ENCODE measurements at places on chromosomes 16 and 17. TPM values are rescaled to one million over a fixed set of nuclear protein-coding genes. Genes with fewer than 3 reads are reported as not detected.

DNA sequence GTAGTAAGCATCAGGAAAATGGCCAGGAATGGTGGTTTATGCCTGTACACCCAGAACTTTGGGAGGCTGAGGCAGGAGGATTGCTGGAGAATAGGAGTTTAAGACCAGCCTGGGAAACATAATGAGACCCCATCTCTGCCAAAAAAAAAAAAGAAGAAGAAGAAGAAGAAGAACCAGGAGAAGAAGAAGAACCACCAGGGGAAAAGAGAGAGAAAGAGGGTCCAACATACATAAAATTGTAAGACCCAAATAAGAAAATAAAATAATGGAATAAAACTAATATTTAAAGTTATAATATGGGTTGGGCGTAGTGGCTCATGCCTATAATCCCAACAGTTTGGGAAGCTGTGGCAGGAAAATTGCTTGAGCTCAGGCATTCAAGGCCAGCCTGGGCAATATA, 408.4 kb downstream of the ZFHX3 start:
- no peak for DNase-seq

GRCh38 chr16:30954993-30955392, 2.6 kb upstream of the SETD1A start:
- DNase-seq = no peak

DNA sequence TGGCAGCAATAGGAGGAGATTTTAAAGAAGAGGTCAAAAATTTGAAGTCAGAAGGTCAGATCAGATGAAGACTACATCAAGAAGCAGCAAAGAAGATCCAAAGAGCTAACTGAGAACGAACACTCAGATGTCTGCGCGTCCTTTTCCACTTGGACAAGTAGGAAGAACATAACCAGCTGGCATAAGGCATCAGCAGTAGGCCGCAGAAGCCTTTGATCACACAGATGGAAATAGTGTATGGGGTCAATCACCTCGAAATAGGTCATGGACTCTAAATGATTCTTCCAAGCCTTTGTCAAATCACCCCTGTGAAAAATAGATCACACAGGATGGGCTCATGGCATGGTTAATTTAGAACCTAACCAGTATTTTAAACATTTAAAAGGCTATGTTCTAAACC, 56.4 kb upstream of the TOM1L1 start:
- DNase-seq = no peak

DNA sequence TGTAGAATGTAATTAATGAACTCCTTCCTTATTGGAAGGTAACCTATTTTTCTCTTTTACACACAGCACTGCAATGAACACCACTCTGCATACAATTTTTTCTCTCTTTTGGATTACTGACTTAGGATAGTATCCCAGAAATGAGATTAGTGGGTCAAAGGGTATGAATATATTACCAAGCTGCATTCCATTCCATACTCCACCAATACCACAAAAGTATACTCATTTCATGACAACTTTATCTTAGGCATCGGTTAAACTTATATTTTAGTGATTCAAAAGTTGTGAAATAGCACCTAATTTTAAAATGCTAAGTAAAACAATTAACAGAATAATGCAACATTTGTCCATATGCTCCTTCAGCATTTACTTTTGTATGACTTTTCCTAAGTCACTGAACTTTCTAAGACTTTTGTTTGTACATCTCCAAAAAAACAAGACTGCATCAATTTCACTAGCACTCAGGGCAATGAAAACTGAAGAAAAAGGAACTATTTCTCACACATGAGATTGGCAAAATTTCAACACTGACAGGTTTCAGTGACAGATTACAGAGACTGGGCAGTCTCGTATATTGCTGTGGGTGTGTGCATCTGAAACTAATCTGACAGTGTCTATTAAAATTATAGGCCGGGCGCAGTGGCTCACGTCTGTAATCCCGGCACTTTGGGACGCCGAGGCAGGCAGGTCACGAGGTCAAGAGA, 32.1 kb downstream of the HELZ start:
- DNase-seq = no peak

DNA sequence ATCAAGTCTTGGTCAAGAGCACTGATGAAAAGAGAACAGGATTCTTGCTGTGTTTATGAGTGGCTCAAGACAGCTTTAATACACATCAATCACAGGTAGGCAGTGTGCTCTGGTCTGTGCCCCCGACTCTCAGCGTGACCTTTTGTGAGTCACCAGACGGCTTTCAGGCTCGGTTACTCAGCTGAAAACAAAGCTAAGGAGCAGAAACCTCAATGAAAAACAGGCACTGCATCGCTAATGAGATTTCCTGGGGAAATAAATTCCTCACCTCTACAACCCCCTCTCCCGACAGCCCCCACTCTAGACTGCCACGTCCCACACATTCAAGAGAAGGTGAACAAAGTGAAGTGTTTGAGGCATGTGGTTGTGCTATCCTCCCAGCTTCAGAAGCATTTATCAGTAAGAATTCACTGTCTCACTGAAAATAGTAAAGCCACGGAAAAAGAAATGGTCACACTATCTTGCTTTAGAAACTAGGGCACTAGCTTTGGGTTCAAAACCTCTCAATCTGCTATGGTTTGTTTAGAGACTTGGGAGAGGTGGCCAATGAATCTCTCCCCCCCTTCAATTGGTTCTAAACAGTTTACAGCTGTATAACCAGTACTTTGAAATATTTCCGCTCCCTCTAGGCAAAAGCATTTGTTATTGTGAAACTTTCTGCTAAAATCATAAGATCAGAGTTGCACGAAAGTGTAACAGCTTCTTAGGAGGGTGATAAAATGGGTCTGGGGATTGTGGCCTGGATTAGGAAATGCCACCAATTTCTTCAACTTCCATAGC, 199.5 kb upstream of the PMFBP1 start:
- DNase-seq = no peak

GRCh38 chr17:32723310-32723955, 153.5 kb downstream of the MYO1D start:
- DNase-seq = no peak

GRCh38 chr17:45747911-45748310, 36.2 kb upstream of the CRHR1 start:
- DNase-seq = no peak

DNA sequence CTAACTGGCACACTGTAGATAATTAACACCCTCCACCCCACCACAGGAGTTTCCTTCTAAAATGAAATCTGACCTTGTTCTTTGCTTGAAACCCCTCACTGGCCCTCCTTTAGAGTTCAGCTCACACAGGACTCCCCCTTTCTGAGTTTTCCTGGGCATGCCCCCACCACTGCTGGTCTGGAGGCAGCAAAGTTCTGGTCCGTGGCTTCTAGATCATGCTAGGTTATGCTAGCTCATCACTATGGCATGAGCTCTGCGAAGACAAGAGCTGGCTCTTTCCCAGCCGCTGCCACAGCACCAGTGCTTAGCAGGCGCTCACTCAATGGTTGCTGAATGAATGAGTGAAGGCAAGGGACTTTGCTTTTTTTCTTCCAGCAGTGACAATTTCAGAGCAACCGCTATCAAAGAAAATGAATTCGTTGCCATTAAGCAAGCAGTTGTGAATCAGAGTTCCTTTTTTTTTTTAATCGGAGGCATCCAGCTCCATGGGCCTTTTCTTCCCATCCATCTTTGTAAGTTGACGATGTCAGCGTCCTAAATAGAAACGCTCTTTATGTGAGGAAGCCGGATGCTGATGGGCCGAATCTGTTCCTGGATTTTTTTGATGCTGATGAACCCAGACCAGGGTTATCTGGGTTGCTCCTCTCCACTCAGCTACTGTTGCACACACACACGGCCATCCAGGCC, 80.8 kb upstream of the NOL11 start:
- no peak for DNase-seq

GRCh38 chr16:15464401-15465186, 30.2 kb downstream of the BMERB1 start:
- no peak for DNase-seq

DNA sequence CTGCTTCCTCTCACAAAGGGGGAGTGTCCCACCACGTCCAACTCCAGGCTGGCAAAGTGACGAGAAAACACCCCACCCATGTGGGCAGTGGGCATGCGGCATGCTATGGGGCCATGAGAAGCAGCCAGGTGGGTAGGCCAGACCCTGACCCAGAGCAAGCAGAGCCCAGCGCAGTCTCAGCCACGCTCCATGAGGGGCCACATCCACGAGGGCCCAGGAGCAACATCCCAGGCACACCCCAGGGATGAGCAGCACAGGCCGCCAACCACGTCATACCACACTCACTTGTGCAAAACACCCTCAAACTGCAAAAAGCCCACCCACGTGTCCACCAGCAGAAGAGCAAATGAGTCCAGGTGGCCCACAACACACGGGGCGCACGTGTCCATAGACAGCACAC, 117.0 kb downstream of the ZNF778 start:
- no peak for DNase-seq

- no peak for DNase-seq
Observed at GRCh38 chr17:5854871-5855554, 215.2 kb upstream of the WSCD1 start.

GRCh38 chr16:17312094-17312710, 158.6 kb downstream of the XYLT1 start:
- no peak for DNase-seq

DNA sequence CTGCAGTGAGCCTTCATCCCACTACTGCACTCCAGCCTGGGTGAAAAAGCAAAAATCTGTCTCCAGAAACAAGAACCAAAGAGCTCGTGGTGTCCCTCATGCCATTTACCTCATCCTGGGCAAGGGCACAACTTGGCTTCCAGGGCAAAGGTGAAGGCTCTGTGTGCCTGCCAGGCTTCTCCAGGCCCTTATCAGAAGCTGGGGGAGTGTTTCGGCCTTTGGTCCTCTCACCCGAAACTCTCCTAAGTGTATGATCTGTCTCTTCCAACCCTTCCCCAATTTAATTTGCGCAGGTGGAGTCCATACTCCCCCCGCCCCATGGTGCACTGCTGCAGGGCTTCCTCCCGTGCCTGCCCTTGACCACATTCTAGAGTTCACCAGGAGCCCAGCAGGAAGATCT, 1.1 kb downstream of the CES2 start:
- DNase-seq = no peak

DNA sequence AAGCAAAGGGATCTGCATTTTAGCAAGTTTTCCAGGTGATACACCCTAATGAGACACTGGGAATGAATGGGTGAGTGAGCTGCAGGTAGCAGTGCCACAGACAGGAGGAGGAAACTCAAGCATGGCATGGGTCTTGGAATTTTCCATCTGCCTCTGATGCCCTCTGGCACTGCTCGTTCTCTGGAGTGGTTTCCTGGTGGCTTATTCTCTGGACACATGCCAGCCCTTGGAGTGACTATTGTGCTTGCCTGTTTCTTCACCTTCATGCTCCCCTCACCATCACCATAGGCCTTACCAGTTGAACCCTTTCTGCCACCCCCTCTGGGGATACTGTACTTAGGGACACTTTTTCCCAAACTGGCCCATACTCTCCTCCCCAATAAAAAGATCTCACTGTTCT, 1.6 kb downstream of the COASY start:
- no peak for DNase-seq

DNA sequence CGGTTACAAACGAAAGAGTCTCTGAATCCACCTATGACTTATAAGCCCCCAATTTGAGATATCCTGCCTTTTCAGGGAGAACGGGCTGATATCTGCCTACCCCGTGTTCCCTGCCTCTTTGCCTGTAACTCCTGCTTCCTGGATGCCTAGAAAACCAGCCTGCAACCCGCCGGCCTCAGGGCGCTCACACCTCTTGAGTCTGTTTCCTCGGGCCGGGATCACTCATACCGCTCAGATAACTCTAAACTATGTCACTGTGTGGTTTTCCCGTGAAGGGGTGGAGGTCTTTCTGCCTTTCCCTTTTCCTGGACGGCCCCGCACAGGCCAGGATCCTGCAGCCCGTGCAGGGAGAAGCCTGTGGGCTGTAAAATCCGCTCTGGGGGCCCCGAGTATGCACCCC, 10.4 kb downstream of the RPUSD1 start:
- DNase-seq = no peak

- no peak for DNase-seq
Observed at GRCh38 chr16:20056436-20056835, 17.3 kb downstream of the GPR139 start.

GRCh38 chr17:8056232-8056975, 17.5 kb downstream of the ALOX15B start:
- DNase-seq = peak; percentile 71

DNA sequence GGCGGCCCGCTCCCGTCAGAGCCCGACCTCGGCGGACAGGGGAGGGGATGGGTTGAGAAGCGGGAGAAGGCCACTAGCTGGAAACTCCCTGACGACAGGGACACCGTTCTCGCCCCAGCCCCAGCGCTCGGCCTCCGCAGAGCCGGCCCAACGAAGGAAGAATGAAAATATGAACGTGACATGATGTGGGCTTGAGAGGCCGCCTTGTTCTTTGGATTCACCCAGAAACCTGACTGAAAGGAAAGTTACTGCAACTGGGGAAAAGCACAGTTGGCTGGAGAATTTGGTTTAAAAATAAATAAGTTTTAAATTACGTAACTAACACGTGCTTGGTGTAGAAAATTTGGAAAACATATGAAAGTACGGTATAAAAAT, 21.1 kb downstream of the NPTX1 start:
- no peak for DNase-seq

- DNase-seq = peak; percentile 39
Observed at GRCh38 chr16:74320707-74321106, 24.1 kb downstream of the PSMD7 start.

DNA sequence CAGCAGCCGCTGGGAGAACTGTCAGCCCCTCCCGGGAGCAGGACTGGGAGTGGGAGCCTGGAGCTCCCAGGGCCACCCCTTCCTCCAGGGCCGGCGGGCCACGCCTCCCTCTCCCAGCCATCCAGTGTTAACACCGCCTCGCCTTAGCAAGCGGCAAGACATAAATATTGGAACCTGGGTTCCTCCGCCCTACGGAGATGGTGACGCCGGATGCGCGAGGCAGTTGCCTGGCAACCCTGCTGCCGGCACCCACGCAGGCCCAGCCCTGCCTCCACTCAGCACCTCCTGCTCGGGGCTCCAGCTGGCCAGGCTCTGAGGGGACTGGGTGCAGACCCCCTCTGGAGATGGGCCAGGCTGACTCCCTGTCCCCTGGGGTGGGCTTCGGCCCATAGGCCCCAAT, 27.4 kb upstream of the CACNA1H start:
- DNase-seq = no peak

Gene SGCA
- total RNA-seq = 0.32 TPM

Gene GPR139
- not detected for total RNA-seq

Gene PPL
- total RNA-seq = 10.9 TPM

Gene EMP2
- total RNA-seq = 68.1 TPM

Gene SF3B3
- 205 TPM for total RNA-seq

Gene FOXJ1
- 0.16 TPM for total RNA-seq

Gene SEZ6
- total RNA-seq = not detected

Gene CFAP20
- total RNA-seq = 28.5 TPM
